Kidney (tissue), 22 donors: ENCODE measurements at places on chromosomes 12 and 14.

- DNase-seq = no peak
These were observed 217.7 kb upstream of the PDZRN4 start for GRCh38 chr12:40970320-40970907.

DNA sequence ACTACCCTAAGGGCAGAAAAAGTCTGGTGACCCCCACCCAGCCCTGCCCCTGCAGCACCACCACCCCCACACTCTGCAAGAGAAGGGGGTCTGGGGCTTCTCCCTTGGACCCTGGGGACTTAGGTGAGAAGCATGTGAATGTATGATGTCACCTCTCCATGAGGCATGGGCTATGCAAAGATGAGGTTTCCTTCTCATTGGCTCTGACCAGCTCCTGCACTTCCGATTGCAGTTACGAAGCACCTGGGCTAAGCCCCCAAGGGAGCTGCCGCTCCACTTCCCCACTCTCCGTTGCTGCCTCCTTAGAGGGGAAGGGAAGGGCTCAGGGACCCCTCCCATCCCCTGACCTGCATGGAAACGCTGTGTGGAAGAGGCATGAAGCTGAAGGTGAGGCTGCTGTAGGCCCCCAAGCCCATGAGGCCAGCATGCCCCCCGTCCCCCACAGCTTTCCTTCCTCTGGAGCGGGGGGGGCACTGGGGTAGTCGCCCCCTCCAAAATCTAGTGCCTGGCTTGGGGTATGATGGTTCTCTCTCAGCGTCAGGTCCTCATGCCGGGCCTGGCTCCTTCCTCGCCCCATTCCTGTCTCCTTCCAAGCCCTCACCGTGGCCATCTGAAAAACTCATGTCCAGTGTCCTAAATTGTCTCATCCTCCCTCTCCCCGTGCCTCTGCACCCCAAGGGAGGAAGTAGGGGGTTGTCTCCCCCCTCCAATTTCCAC lies 5.5 kb upstream of the DDX23 start:
- DNase-seq = no peak

DNA sequence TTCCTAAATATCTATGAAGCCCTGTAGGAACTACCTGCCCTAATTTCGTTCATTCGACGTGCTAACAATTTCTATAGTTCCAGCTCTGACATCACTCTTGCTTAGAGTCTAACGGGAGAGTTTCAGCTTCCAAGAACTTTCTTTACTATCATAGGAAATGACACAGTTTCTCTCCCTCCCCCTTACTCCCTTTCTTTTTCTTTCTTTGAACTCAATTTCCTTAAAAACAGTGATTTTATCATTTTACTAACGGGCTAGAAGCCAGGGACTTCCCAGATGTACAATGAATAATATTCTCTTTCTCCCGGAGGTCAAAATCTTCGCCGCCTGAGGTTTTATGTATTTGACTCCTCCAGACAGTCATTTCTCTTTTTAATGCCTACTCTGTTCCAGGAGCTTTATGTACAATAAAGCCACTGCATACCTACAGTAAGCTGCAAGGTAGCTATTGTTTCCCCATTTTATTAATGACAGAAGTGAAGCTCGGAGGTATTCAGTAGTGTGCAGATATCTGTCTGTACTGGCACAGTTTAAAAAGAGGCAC lies 15.7 kb downstream of the SMCO2 start:
- DNase-seq = peak; percentile 69

DNA sequence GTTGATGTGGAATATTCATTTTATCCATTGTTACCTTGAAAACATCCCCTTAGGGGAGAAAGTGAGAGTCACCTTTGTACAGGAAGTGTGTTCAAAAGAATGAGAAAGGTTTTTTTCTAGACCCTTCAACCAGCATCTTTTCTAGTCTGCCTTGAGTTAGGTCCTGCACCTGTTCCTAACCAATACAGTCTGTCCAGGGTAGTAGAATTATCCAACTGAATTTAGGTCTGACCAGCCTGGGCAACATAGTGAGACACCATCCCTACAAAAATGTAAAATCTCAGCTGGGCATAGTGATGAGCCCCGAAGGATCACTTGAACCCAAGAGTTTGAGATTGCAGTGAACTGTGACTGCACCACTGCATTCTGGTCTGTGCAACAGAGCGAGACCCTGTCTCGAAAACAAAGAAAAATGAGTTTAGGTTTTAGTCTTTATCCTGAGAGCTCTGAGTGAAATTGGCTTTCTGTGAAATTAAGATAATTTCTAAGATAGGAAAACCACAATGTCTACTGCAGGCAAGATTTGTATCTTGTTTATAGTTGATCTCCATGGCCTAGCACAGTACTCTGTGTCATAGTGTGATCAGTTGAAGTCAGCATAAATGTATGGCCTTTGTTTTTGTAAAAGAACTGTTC lies 25.2 kb downstream of the ARHGAP5 start:
- DNase-seq = no peak

- no peak for DNase-seq
These were observed 38.2 kb upstream of the RIC8B start for GRCh38 chr12:106736051-106736957.

GRCh38 chr12:75724928-75725312 lies 213.5 kb upstream of the KRR1 start:
- DNase-seq = no peak

GRCh38 chr12:42291680-42292079 lies 34.2 kb downstream of the ZCRB1 start:
- no peak for DNase-seq

DNA sequence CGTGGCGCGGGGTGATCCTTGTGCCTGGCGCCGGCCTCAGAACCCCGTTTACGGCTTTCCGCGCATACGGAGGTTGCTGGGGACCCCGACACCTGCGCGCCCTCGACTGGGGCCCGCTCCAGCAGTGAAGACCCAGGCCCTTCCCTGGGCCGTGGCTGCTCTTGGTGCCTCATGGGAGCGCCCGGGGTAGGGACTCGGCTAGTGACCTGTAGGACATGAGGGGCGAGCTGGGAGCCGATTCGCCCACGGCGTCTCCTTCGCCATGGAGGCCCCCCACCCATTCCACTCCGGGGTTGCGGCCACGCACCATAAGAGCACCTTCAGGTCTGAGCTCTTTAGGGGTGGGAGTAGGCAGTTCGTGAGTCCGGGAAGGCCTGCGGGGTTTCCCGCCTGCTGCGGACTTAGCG lies 14.2 kb upstream of the PAX9 start:
- no peak for DNase-seq

GRCh38 chr14:75461303-75461702 lies 33.5 kb downstream of the JDP2 start:
- no peak for DNase-seq

- peak; percentile 56 for DNase-seq
These were observed 75.6 kb downstream of the ESR2 start for GRCh38 chr14:64218344-64219240.

GRCh38 chr12:1919284-1919683 lies 832 bp upstream of the CACNA2D4 start:
- DNase-seq = no peak

DNA sequence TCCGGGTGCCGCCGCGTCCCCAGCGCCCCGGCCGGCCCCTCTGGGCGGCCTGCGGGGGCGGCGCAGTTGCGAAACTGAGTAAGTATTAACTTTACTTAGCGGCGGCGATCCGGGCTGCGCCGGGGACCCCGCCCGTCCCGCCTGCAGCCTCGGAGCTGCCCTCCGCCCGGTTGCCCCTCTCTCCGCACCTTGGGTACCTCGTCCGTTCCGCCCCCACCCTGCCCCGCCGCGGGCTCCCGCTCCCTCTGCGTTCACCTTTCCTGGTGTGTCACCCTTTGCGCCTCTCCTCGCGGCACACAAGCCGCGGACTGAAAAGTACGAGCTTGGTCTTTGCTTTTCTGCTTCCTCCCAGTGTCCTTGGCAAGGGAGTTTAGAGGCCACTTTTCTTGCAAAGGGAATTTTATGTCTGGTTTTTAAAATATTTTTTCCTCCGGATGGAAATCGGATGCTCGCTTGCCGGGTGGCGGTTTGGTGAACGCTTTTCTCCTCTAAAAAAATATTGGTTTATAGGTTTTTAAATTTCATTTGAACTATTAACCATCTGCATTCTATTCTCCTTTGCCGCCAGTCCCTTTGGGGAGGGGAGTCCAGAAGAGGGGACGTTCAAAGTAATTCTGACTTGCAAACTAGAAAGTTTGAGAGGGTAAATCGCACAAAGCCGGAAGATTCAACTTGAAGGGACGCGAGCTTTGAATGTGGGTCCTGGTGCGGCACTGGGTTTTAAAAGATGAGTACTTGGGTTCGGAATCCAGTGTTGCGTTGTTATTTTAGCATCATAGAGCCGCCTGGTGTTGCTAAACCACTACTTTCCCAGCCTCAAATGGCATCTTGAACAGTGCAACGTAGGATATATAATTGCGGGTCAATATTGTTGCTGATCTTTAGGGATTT lies 834 bp downstream of the RASSF8 start:
- peak; percentile 71 for DNase-seq

- no peak for DNase-seq
These were observed 216.2 kb downstream of the ZFP36L1 start for GRCh38 chr14:68576496-68577244.

DNA sequence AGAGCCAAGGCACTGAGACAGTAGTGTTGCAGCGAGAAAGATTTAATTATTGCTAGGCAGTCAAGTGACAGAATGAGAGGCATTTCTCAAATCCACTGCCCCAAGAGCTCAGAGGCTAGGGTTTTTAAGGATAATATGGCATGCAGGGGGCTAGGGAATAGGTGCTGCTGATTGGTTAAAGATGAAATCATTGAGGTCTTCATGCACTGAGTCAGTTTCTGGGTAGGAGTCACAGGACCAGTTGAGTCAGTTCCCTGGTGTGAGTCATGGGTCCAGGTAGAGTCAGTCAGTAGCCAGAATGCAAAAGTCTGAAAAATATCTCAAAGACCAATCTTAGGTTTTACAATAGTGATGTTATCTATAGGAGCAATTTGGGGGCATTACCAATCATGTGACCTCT lies 323.8 kb downstream of the RGS6 start:
- no peak for DNase-seq

GRCh38 chr14:35123388-35123703 lies 994 bp downstream of the PRORP start:
- no peak for DNase-seq

DNA sequence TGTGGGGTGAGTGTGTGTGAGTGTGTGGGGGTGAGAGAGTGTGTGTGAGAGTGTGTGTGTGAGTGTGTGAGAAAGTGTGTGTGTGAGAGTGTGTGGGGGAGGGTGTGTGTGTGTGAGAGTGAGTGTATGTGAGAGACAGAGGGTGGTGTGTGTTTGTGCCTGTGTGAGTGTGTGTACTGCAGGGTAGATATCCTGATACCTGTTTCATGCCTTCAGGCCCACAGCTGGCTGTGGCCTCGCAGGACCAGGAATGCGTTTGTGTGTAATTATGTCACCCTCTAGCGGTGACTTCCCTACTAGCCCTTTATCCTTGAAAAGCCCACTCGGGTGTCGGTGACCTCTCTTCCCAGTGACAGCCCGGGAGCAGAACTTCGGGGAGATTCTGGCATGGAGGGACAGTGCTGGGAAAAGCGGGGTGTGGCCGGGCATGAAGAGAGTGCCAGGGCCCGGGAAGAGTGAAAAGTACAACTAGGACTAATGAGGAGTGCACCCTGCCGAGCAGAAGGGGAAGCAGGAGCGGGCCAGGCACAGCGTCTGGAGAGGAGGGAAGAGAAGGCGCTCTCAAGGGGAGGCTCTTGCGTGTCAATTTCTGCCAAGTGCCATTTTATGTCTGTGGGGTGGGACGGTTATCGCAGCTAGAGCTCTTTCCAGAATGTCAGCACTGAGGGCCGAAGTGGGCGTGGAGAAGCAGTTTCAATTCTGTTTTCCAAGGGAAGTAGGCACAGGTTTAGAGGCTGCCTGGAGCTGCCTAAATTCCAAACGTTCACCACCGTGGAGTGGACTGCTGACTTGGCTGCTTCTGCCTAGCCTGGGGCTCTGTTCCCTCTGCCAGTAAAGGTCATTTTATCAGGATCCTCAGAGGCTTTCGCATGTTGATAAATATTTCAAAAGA lies 11.0 kb upstream of the FBXL14 start:
- DNase-seq = peak; percentile 87

DNA sequence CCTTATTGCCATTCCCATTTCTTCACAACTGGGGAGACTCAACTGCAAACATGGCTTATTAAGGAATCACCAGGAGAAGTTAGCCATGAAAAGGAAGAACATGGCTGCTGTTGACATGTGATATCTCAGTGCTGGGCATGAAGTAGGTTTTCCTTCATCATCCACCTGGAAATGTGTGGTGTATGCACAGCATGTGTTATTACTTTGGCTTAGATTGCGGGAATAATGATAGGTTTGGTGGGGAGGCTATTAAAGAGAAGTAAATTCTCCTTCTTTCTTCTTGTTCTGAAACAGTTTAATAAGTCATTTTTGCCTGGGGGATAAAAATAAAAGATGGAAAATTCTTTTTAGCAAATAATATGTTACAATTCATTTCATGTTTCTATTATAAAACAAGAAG lies 23.7 kb upstream of the CLEC14A start:
- no peak for DNase-seq

GRCh38 chr12:105231396-105231795 lies 4.6 kb downstream of the APPL2 start:
- no peak for DNase-seq

DNA sequence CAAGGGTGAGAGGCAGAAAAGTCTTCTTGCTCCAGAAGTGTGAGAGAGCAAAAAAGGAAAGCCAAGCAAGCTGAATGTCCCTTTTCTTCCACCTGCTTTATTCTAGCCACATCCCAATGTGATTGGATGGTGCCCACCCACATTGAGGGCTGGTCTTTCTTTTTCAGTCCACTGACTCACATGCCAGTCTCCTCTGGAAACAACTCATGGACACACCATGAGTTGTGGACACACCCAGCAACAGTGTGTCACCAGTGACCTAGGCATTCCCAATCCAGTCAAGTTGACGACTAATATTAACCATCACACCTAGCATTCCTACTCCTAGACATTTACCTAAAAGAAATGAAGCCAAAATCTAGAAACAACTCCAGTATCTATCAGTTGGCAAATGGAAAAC lies 7.2 kb upstream of the DICER1 start:
- no peak for DNase-seq
